ENCODE measurements at places on chromosomes 4 and X.

GRCh38 chr4:2688697-2689096 is 67.4 kb downstream of the TNIP2 start:
- no peak for DNase-seq

DNA sequence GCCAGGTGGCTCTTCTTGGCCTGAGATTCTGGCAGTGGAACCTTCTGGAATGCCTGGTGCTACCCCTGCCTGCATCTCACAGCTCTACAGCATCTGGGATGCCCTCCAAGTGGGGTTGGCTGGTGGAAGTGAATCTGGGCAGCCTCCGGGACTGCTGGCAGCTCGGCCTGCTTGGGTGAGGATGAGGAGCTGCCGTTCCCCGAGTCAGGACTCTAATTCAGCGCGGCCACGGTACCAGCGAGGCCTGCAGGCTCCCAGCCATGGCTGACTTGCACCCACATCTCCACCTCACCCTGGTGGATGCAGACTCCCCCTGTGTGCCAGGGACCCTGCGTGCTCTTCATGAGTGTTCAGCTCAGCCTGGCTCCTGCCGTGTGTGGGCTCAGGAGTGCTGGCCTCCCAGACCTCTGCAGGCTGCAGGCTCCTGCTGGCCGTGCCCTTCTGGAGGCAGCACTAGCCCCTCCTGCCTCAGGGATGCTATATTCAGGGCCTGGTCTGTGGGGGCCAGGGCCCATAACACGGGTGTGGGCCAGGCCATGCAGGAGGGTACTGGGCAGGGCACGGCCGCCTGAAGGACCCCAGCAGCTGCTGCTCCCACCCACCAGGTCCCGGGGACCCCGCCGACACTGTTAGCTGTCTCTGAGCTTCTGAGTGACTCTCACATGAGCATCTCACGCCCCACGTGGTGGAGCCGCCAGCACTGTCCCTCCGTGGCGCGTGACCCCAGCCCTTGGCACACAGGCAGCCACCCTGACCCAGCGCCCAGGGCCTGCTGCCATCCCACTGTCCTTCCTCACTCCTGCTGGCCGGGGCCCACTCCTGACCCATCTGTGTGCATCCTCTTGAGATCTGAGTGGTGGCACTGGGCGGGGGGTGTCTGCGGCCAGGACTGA is 10.6 kb downstream of the UVSSA start:
- DNase-seq = no peak

GRCh38 chr4:70706044-70706461 is 15.7 kb upstream of the RUFY3 start:
- DNase-seq = no peak

- no peak for DNase-seq
Observed at GRCh38 chr4:114785570-114785969, 187.0 kb downstream of the UGT8 start.

- DNase-seq = no peak
Observed at GRCh38 chr4:13840502-13841190, 213.1 kb upstream of the BOD1L1 start.

GRCh38 chr4:165077034-165077578 is 23.4 kb downstream of the TRIM75 start:
- DNase-seq = no peak

- no peak for DNase-seq
Observed at GRCh38 chr4:152605031-152605430, 69.1 kb upstream of the FBXW7 start.

- no peak for DNase-seq
Observed at GRCh38 chr4:108891896-108892590, 129.2 kb upstream of the ETNPPL start.

DNA sequence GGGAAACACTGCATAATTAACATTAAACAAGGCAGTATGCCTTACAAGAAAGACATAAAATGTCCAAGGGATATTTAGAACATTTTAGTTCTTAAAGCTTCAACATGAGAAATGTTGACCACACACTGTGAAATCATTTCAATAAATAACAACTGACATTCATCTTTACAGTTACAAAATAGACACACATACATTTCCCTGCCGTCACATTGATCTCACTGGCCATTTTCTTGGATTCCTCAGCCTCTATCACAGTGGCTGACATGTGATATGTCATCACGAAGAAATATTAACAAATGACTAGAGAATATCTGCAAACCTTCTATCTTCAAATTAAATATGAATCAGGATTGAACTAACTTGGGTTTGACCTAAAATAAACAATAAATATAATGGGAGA is 1.9 kb downstream of the CXCL2 start:
- DNase-seq = no peak

- no peak for DNase-seq
Observed at GRCh38 chrX:41580423-41581064, 108.2 kb upstream of the GPR34 start.

Measured in NCI-H510A treated with DMSO at 0.1 percent for 48 hours (cell line).